ENCODE measurements at places on chromosomes 1 and 21. TPM values are rescaled to one million over a fixed set of nuclear protein-coding genes. Genes with fewer than 3 reads are reported as not detected.

DNA sequence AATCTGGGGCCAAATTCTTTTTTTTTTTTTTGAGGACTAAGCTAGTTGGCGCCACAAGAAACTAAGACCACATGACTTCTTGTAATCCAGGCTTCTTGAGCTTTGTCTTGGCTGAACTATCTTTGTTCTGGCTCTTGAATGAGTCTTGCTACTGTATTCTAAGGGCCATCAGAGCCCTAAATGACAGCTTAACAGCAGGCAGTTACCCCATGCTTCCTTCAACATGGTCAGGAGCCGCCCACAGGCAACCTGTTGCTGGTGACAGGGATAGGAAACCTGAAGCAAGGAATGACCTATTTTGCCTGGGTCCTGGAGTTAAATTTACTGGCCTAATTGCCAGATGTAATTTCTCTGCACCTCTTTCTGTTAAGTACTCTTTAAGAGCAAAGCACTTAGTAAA, 188.2 kb upstream of the PLXNA2 start:
- DNase-seq = no peak

Gene RAP1GAP
- 588 TPM for total RNA-seq

DNA sequence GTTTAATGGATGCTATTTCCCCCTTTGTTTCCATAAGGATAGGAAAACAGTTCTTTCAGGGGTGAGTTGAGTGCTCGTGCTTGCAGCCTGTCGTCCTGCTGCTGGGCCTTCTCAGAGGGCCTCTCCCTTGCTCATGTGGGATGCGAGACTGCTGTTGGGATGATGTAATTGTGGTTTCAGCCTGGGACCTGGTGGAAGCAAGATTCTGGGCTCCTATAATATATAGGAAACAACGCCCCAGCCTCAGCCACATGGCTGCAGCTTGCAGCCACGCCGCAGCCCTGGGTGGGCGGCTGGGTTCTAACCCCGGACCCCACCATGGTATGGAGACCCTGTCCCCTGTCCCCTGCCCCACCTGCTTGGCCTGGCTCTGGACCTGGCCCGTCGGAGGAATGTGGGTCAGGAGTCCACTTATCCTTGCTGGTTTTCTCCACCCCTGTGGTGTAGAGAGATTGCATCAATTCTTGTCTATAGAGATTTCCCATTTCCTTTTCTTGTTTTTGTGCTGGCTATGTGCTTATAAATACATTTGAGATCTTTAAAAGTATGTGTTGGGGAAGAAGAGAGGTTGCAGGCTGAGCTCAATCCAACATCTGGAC, 357.8 kb downstream of the SIPA1L2 start:
- DNase-seq = no peak

DNA sequence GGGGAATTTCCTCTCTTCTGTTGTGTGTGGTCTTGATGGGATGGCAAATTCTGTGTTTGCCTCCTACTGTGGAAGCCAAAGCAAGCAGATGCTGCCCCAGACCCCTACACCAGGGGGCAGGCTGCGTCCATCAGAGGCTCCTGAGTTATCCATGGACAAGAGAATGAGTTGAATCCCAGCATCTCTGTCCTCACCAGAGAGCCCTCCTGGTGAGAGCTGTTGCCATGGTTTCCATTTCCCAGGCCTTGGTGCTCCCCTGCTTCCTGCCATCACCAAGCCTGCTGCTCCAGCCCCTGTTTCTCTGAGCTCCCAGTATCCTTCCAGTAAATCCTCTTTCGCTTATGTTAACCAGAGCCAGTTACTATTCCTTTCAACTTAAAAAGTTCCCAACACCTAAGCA, 20.4 kb upstream of the GNG12 start:
- peak; percentile 33 for DNase-seq

DNA sequence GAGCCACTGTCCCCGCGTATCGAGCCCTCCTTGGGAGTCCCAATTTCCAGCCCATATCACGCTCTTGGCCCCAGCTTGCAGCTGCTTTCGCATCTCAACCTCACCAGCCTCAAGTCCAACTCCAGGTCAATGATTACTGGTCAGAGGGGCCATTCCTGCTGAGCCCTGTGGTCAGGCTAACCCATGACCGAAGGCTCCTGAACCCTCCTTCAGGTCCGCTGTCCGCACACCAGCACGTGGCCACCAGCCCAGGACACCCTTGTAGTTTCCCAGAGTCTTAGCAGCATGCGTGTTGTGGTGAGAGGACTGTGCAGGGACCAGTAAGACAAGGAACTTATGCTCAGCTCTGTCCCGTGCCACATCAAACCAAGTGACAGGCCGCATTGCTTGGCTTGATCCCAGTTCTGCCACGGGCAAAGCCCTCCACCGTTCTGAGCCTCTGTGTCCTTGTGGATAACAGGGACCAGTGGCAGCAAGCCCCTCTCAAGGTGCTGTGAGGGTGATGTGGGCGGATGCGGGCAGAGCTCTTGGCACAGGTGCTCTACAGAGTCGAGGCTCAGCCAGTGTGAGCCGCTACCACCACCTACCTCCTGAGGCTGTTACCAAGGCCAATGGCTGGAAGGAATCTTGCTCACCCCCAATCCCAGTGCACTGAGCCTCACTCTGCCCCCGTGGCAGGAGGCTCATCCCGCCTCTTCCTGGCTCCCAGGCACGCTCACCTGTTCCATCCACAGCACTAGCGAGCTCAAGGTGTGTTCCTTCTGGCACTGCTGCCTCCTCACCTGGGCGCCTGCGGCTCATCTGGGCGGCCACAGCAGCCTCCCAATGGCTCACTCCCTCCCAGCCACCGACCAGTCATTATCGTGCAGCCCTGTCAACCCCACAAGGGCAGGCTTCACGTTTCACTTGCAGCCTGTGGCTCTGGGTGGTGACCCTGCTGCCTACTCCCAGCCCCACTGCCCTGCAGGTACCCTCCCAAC, 20.4 kb downstream of the KRTAP10-1 start:
- DNase-seq = no peak

GRCh38 chr1:17304826-17305175, 3.2 kb upstream of the PADI4 start:
- no peak for DNase-seq

DNA sequence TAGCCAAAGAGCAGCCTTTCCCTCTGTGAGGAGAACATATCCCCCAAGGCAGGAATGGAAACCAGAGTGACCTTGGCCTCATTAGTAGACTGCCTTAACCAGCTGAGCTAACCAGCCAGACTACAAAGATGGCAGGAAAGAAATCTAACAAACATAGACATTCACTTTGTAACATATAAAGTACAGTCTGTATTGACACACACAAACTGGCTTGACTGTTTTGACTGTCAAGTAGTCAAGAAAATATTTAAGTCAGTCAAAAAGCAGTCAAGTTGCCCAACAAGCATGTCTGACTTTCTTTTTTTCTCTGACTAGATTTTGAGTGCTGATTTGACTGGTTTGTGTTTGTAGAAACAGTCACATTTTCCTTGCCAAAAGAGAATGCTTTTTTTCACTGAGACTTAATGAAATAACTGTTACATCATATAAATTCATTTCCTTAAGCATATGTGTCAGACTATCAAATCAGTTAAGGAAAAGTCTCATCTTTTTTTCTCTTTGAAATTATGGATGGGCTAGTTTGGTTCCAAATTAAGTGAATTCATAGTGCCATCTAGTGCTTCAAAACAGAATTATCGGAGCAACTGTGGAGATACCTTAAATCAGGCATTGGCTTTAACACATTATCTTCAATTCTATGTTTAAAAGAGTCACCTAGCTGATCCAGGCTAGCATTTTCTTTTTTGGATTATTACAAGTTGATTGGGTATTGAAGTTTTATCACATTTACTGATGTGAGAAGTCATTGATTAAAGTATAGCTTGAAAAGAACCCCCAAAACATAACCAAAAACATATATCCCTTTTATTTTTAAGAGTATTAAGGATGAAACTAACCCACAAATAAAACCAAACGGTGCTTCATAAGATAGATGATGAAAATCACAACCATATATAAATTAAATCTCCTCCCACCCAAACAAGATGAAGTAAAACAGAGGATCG, 75.0 kb downstream of the ATP6V1G3 start:
- no peak for DNase-seq

Gene ZNF648
- not detected for total RNA-seq

GRCh38 chr1:95731466-95731865, 497.5 kb downstream of the RWDD3 start:
- no peak for DNase-seq
